ENCODE measurements at places on chromosomes 1 and 21. TPM values are rescaled to one million over a fixed set of nuclear protein-coding genes. Genes with fewer than 3 reads are reported as not detected.

Gene FCRL1
- total RNA-seq = not detected

Gene TGFB2
- 4.5 TPM for total RNA-seq

Gene KCNT2
- total RNA-seq = 1.8 TPM

Gene DNAJC11
- total RNA-seq = 28.9 TPM

Gene KRTAP12-2
- not detected for total RNA-seq

Gene TTC13
- 17.9 TPM for total RNA-seq

Gene FGR
- not detected for total RNA-seq

Gene KCNC4
- 10.9 TPM for total RNA-seq

Gene SFT2D2
- total RNA-seq = 41.6 TPM

Gene PCSK9
- 1.1 TPM for total RNA-seq
